ENCODE measurements at places on chromosomes 5 and 9.
A peak's percentile ranks its signal among the peaks of the same experiment; 100 is the strongest.

GRCh38 chr9:120891245-120891883, 14.4 kb upstream of the PHF19 start:
- DNase-seq, result no peak

GRCh38 chr9:20854444-20854843, 170.4 kb downstream of the FOCAD start:
- no peak for DNase-seq

DNA sequence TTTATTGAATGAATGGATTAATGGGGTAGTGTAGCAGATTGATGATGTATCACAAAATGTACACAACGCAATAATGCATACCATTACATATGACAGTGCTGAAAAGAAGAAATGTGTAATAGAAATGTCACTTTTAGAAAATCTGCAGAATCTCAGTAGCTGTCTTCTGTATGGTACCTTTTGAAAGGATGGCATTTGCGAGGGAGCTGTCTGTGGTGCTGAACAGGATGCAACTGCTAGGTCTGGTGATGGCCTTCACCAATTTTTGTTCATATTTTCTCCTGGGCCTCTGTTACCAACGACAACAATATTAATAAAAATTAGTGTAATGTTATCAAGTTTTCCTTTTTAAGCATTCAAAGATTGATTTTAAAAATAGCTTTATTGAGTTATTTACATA, 36.2 kb upstream of the OTULIN start:
- no peak for DNase-seq

DNA sequence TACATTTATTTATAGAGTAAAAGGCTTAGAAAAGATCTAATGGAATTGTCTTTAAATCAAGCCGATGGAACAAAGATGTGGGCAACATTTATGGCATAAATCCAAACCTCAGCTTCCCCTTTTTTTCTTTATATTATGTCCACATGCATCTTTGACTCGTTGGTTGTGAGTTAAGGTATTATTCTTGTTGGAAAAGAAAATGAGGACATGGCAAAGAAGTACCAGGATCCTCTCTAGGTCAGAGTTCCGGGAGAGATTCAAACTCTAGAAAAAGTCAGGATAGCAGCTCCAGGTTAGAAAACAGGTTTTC, 508 bp upstream of the NME5 start:
- no peak for DNase-seq

- no peak for DNase-seq
Observed at GRCh38 chr5:32002755-32003154, 171.4 kb downstream of the GOLPH3 start.

- DNase-seq, result no peak
Observed at GRCh38 chr5:164950927-164951326, 1445.5 kb downstream of the MAT2B start.

- DNase-seq, result no peak
Observed at GRCh38 chr9:74777136-74777879, 110.4 kb downstream of the TRPM6 start.

DNA sequence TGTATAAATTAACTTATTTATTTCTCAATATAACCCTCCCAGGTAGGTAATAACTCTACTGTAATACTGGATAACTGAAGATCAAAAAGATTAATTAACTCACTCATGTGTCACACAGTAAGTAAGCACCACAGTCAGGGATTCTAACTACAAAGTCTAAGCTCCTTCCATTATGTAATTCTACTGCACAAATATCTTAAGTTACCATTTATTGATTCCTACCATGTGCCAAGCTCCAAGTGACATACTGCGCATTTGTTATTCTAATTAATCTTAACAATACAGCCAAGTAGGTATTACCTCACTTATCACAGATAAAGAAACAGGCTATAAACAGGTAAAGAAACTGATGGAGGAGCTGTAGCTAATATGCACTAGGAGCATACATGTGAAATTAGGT, 58.3 kb downstream of the RANBP6 start:
- no peak for DNase-seq

- DNase-seq, result no peak
Observed at GRCh38 chr9:73104342-73104741, 47.3 kb upstream of the ANXA1 start.

DNA sequence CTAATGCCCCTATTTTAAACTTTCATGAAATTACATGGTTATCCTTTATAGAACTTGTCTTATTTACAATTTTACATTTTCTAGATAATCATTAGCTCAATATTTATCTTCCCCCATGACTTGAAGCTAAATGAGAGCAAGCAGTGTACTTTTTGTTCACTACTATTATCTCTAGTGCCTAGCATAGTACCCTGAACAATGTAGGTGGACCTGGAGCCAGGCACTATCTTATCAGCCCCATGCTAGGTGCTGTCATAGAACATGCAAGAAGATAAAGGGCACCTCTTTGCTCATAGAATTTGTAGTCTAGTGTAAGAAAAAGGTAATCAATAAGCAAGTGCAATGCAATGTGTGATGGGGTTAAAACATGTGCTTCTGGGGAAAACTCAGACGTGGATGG, 399.9 kb downstream of the ELAVL2 start:
- no peak for DNase-seq

DNA sequence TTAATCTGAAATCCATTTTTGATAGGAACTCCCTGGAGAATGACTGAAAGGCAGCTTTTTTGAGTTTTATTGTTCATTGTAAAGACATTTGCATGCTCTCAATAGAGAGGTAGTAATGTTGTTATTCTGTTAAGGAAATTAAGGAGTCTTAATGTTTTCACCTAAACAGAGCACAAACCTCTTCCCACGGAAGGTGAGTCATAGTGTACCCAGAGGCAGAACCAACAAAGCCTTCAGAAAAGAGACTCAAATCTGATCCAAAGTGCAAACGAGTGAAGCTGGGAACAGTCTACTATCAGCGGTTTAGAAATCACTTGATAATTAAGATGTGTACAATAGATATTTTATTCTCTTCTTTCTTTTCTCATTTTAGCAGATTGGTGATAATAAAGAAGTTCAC, 470.5 kb downstream of the PLK2 start:
- DNase-seq, result no peak

- DNase-seq, result no peak
Observed at GRCh38 chr9:92455217-92455616, 27.1 kb downstream of the ASPN start.

DNA sequence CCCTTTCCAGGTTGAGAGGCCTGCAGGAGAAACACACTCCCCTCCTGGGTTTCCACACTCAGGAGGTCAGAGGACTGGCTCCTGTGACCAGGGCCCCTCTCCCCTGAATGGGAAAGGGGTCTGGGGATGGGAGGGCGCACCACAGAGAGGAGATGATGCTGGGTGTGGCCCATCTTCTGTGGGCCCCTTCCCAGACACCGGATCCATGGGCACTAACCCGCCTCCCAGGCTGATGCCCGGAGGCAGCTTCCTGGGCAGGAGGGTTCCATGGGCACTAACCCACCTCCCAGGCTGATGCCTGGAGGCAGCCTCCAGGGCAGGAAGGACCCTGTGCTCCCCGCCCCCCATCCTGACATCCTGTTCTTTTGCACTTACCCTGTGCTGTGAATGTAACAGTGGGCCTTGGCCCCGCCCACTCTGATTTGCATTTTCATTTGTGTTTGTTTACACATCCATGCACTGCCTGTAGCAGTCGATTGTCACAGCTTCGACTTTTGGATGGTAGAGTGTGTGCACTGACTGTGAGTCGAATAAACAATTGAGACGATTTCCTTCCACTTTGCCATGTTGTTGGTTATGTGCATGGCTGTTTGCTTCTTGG, 9.3 kb upstream of the DOLPP1 start:
- no peak for DNase-seq

GRCh38 chr5:175854231-175855040, 16.9 kb upstream of the CPLX2 start:
- DNase-seq, result no peak

DNA sequence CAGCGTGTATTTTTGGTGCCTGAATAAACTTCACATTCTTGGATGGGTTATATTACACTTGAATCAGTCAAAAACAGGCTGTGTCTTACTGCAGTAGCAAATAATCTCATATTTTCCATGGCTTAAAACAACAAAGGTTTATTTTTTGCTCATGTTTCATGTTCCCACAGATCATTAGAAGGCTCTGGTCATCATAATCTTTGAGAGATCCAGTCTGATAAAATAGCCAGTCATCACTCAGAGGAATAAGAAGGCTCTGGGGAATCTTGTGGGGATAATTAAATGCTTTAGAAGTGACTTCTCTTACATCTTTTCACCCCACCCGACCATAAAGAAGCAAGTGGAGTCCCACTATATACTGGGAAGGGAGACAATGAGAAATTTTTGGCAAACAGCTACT, 417.7 kb downstream of the PSAT1 start:
- no peak for DNase-seq

GRCh38 chr9:35211854-35212253, 50.0 kb downstream of the UNC13B start:
- no peak for DNase-seq

GRCh38 chr5:96751203-96752169, 56.3 kb downstream of the ERAP1 start:
- no peak for DNase-seq

GRCh38 chr5:4929092-4929655, 211.0 kb upstream of the ADAMTS16 start:
- DNase-seq, result no peak

GRCh38 chr9:22098643-22099332, 89.7 kb upstream of the CDKN2B start:
- no peak for DNase-seq

DNA sequence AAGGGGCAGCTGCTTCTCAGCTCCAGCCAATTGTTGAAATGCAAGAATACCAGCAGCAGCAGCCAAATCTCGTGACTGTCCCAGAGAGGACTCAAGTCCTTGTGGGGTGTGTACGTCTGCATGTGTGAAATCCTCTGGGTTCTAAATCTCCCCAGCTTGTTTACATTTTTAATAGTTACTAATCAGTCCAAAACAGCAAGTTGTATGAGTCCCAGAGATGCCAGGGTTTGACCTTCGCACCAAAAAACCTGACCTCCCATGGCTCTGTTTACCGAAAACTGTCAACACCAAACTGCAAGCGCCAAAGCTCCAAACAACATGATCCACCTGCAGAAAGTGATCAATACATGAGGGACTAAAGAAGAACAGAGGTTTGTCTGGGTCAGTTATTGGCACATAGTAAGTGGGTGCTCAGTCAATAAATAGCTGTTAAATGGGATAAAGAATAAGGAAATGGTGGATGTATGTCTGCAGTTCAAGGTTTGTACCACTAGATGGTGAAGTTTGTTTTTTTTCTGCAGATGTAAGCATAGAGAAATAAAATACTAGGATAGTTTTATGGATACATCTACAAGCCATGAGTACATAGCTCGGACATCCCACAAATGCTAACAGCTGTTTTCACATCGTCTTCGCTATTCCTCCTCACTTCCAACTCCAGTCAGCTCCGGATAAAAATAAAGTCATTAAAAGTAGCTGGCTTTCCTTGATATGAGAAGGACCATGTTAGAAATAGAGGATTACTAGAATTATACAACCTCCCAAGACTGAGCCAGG, 85.3 kb upstream of the ADRB2 start:
- peak; percentile 28 for DNase-seq

- DNase-seq, result no peak
Observed at GRCh38 chr5:78591972-78592700, 56.4 kb downstream of the LHFPL2 start.

DNA sequence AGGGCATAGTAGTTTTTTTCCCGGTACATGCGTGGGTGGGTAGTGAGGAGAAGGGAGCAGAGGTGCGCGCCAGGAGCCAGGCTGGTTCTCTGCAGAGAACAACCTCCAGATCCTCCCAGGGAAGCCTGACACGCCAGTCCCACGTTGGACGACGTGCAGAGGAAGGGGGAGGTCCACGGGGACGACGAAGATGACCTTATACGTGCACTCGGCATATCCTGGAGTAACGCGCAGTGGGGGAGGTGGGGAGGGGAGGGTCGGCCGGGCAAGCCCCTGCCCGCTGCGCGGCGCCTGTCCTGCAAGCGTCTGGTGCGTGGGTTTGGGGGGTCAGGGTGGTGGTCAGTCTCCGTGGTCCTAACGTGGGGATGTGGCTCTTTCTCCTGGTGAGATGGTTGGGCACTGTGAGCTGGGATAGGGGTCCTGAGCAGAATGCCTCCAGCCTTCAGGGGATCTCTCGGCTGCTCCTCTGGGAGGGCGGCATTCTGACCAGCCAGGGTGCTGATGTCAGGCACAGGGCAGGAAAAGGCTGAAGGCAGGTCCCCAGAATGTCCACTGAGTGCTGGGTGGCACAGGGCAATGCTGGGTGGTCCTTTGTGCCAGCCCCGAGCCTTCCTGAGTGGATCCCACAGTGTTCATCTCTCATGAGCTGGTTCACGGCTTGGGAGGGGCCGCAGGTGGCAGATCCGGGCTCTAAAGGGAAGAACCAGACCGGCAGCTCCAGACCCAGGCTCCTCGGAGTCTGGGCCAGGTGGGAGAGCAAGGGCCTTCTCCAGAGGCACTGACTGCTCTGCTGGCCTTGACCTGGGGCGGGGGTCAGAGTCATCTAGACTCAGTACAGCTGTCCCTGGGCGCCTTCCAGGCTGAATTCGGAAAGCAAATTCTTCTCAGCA, 10.5 kb upstream of the SCGB3A1 start:
- no peak for DNase-seq

DNA sequence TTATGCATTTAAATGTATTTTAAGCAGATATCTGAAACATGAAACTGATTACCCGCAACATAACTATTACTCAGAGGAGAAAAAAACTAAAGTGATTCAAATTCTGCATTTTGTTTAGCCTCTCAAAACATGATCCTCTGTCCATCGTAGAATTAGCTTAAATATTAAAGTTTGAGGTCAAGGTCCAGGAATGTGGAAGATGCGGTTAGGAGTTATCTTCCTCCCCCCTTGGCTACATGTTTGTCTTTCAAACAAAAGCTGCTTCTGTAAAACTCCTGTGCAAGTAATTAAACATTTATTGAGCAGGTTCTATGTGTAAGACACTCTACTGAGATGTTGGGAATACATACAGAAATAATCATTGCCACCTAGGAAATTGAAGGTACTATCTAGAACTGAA, 175.0 kb upstream of the ISL1 start:
- DNase-seq, result no peak

DNA sequence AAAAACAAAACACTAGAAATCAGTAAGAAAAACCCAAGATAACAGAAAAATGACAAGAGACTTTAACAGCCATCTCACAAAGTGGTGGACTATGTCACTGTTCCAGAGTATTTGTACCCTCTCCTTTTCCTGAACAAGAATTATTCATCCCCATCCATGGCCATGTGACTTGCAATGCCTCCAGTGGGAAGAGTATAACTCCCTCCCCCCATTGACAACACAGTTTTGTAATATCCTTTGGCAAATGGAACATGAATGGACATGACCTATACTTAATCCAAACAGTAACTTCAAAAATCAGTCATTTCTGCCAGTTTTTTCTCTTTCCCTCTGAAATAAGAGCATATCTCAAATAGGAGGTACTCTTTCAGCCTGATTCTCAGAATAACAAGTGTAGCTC, 33.9 kb downstream of the PTBP3 start:
- DNase-seq, result no peak

All from NCI-H1694 treated with DMSO at 0.1 percent for 48 hours (cell line).